EL (cell line): ENCODE measurements at places on chromosomes 3 and 15.
A peak's percentile ranks its signal among the peaks of the same experiment; 100 is the strongest.

DNA sequence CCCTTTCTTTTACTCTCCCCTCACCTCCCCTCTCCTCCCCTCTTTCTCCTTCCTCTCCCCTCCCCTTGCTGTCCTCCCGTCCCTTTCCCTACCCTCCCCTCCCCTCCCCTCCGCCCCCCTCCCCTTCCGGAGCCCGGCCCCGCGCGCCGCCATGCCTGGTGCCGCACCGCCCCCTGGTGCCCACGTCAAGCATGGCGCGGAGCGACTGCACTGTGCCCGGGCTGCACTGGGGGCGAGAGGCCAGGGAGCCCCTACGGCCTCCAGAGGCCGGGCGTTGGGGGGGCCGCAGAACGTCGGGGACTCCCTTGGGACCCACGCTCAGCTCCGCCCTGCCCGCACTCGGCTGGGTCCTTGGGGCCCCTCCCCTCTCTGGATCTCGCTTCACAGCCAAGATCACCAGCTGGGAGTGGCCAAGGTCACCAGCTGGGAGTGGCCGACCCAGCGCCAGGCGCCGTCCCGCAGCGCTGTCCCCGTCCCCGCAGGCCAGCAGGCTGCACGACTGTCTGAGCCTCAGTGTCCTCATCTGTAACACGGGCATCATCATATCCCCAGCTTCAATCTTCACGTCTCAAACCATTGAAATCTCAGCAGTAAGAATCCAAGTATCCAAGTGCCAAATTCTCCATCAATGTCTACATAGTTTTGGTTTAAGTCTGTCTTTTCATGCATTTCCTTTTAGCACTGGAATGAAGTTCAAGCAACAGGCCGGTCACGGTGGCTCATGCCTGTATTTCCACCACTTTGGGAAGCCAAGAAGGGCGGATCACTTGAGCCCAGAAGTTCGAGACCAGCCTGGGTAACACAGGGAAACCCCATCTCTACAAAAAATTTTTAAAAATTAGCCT is 42.5 kb downstream of the TPRA1 start:
- DNase-seq: peak; percentile 60

DNA sequence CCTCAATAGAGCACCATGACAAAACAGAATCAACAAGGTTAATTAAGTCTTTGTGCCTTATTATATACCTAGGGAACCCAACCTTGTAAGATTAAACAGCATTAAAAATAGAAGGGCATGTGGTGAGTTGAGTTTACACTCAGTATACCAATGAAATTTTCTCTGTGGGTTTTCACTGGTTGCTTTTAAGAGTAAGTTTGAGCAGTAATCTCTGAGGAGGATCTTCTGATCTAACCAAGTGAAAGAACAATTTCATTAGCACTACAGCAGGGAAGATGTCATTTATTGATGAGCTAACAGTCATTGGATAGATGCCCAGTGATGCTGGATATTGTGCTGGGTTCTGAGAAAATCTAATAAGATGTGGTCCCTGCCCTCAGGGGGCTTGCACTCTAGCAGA is 26.9 kb upstream of the AKAP13 start:
- no peak for DNase-seq

DNA sequence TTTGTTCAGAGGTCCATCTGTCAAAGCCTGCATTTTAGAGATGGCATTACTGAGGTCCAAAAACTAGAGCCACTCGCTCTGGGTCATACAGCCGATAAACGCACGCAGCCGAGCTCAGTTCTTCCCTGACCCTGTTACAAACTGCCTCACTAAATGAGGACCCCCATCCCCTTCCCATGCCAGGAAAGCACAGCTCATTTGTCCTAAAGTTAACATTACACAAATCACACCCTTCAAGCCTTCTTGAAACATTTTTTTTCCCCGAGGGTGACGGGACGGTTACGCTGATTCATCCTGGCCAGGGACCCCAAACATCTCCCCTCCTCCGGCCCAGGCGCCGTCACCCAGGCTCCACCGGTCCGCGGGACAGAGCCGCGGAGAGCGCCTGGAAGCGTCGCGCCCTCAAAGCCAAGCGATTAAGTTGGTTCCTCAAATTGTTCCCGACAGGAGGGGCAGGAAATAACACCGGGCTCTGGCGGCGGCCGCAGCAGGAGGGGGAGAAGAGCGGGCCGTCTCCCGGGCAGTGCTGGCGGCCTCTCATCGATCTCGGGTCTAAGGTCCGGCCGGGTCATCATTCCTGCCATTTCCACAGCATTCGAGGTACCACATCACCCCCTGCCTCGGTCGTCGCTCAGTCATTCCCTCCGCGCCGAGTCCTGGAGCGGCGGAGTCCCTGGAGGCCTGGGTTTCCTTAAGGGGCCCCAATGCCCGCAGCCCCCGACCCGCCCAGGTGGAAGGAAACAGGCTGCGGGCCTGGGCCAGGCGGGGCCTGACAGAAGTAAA is 619 bp upstream of the CMTM8 start:
- peak; percentile 21 for DNase-seq

DNA sequence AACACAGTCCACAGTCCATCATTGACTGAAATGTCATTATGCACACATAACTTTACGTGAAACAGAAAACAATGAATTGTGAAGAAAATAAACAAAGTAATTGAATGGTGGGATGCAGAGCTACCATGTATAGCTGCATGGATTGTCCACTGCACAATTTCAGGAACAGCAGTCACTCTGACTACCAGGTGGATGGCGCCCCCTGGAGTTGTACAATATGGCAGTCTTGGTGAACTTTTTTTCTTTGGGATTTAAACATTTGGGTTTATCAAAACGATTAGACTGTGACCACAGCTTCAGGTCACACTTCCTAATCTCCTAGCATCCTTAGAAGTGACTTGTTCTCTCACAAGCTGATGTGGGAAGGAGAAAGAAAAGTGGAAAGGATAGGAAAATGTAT is 48.9 kb upstream of the TCF12 start:
- peak; percentile 38 for DNase-seq

DNA sequence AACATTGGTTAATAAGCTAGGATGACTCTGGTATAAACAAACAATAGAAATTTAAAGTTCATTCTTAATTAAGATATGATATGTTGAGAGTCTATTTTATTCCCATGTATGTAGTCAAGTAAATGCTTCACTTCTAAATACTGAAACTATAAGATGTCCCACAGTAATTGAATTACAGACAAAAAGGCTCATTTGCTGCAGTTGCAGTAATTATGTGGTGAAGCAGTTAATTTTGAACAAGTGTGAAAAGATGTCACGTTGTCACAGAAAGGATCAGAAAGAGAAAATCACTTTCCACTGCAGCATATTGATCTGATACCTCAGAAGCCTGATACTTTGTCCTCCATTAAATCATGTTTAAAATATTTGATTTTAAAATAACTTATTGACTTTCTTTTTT is 159.8 kb downstream of the BBX start:
- DNase-seq: no peak

DNA sequence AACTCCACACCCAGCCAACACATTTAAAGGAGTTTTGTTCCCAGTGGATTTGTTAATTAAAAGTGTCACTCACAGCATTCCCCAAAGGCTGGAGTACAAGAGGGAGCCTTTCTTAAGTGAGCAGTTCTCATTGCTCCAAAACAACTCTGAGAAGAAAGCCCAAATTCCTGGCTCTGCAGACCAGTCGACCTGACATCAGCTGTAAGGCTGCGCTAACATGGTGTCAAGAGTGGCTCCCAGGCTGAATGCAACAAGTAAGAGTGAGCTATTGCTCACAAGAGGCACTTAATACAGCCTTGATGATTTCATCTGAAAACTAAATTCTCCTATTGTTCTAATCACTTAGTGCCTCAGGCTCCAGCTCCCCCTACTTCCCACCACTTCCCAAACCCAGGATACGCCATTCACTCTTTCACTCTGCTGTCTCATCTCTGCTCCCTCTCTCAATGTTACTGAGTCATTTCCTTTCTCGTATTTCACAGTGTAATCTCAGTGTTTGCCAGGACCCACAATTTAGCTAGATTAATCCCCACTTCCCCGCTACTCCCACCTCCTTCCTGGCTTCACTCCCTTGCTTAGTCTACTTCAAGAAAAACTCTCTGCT is 81.8 kb downstream of the WWTR1 start:
- peak; percentile 98 for DNase-seq

- DNase-seq: no peak
These were observed 326.6 kb upstream of the ALCAM start for GRCh38 chr3:105040026-105040622.

DNA sequence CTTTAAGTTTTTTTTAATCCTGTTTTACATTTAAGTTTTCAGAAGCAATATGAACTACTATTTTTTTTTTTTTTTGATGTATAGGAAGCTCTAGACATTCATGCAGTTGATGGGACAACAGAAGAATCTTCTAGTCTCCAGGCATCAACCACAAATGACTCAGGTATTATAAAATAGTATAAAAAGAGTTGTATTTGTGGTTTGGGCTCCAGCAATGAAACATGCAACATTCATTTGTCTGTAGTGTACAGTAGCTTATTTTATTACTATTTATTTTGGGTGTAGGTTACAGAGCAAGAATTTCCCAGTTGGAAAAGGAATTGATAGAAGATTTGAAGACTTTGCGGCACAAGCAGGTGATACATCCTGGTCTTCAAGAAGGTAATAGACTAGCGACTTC is 38.6 kb downstream of the MGA start:
- peak; percentile 57 for DNase-seq

- peak; percentile 47 for DNase-seq
These were observed 7.3 kb downstream of the RPL39L start for GRCh38 chr3:187131981-187132380.

DNA sequence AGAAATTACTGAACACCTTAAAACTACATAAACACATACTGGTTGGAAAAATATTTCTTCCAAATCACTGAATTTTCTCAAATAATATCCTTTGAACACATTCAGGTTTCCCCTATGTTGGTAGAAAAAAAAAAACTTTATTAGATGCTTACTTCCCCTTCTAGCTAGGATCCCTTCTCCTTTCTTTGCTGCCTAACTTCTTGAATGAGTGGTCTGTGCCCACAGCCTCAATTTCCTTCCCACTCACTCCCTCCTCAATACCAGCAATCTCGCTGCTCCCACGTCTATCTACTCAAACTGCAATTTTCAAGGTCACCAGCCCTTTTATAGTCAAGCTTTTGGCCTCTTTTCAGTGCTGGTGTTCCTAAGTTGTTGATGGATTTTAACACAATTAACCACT is 8.3 kb downstream of the CD200R1 start:
- no peak for DNase-seq

- no peak for DNase-seq
These were observed 51.9 kb downstream of the KY start for GRCh38 chr3:134598763-134599545.

GRCh38 chr3:72234391-72234790 is 449.4 kb upstream of the PROK2 start:
- DNase-seq: peak; percentile 46

GRCh38 chr15:38127306-38127771 is 125.3 kb upstream of the SPRED1 start:
- DNase-seq: peak; percentile 41

DNA sequence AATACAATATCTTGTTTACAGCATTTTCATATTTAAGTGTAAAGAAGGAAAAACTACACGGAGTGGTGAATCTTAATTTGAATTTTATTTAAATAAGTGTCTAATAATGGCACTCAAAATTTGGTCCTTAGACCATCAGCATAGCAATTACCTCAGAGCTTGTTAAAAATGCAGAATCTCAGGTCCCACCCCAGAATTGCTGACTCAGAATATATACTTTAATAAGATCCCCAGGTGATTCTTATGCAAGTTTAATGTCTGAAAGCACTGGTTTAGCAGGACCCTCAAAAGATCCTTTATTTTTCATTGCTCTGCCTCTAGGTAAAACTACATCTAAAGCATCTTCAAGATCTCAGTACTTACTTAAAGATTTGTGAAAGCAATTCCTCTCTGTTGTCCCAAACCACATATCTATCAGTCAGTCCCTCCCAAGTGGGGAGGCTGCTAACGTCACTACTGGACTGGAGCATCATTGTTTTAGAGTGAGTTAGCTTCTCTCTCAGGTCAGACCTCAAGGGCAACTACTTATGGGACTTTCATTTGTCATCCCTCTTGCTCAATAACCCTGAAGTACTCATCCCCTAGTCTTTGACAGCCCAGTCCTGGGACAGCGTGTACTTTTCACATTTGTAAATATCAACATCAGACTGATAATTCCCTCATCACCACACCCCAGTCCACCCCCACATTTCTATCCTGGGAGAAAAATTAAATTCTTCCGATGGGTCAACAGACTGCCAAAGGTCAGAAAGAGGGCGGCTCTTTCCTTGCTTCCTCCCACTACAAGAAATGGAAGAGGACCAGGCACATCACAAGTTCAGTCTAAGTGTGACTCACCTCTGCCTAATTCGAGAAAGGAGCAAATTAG is 76.7 kb downstream of the CBLB start:
- peak; percentile 96 for DNase-seq

GRCh38 chr3:98600412-98601095 is 7.1 kb upstream of the CPOX start:
- DNase-seq: no peak

GRCh38 chr3:32733631-32734229 is 48.7 kb downstream of the CNOT10 start:
- DNase-seq: peak; percentile 36

GRCh38 chr3:61350782-61351309 is 99.6 kb upstream of the FHIT start:
- DNase-seq: no peak

GRCh38 chr3:41853540-41854196 is 108.2 kb downstream of the ULK4 start:
- DNase-seq: no peak

DNA sequence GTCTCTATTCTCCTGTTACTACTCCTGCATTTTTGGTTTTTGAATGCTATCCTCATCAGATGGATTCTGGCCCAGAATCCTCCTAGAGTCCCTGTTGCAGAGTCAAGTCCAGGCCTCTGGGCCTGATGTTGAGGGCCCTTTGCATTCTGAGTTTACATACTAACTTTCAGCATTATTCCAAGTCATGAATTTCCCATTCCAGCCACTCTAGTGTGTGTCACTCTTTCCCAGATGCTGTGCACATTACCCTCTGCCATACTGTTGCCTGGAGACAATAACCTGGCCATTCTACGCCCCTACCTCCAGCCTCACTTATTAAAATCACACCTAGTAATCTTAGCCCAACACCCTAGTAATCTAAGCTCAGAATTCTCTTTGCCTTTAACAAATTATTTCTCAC is 53.4 kb downstream of the GXYLT2 start:
- DNase-seq: no peak

- DNase-seq: no peak
These were observed 179.4 kb downstream of the RPLP1 start for GRCh38 chr15:69631978-69632377.

GRCh38 chr3:143170676-143171075 is 51.1 kb downstream of the CHST2 start:
- peak; percentile 17 for DNase-seq

- DNase-seq: peak; percentile 57
These were observed 127.9 kb downstream of the DMXL2 start for GRCh38 chr15:51494411-51495314.
